ENCODE measurements at places on chromosomes 16 and 17.

DNA sequence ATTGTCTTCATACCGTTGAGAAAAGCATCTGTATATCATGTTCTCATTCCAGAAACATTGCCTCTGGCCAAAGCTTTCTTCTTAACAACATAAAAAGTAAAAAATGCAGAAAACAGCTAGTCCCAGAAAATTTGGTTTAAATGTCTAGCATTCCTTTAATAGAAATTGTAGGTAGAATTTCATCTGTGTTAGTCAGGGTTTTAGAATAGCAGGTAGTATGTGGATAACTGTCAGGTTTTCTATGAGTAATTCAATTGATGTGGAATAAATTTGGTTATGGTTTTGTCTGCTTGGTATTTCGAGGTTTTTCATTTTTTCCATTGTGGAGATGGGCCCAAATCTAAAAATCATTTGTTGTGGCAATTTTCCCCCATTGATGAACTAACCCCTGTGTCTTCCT, 616.7 kb downstream of the KCNJ2 start:
- DNase-seq: no peak

DNA sequence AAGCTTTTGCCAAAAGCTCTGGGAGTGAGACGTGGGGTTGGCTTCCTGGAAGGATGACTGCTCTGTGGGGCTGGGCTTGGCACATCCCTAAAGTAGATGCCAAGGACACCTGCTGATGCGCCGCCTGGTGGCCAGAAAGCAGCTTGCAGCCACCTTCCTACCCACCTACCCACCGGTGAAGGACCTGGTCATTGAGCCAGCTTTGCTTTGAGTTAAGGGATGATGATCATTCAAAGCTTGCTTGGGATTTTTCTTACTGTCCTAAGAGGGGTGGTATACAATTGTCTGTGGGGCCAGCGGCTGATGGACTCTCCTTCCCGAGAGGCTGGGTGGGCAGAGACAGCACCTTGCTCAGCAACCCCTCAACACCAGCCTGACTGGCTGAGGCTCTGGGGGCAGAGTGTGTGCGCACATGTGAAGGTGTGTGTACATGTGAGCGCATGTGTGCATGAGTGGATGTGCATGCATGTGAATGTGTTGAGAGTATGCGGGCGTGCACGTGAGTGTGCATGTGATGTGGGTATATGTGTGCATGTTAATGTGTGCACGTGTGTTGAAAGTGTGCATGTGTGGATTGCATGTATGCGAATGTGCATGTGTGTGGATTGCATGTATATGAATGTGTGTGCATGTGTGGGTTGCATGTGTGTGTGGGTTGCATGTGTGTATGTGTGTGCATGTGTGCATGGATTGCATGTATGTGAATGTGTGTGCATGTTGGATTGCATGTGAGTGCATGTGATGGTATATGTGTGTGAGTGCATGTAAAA, 18.6 kb downstream of the C1QTNF1 start:
- peak; percentile 56 for DNase-seq

DNA sequence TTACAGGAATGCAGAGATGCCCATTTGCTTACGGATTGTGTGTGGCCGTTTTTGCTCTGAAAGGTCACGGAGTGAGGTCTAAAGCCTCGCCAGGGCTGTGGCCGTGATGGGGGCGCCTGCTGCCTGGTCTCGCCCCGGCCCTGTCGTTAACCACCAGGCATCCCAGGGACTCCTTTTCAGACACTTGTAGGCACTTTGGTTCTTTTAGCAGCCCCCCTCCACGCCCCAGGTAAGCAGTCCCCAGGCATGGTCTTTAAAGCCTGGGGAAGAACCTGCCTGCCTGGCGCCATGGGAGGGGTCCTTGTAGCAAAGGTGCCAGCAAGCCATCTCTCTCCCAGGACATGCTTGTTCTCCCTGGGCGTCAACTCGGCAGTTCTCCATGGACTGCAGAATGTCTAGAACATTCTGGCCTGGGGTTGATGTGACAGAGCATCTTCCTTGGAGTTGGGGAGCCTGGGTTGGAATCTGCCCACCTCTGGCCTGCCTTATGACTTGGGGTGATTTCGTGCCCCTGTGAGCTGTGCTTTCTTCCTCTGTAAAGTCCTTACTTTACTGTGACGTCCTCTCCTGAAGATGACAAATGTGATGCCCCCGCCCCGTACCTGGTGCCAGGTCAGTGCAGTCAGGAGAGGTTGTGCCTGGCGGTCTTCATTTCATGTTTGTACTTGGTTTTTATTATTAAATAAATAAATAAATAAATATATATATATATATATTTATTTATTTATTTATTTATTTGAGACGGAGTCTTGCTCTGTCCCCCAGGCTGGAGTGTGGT, 5.4 kb downstream of the KCTD5 start:
- DNase-seq: no peak

DNA sequence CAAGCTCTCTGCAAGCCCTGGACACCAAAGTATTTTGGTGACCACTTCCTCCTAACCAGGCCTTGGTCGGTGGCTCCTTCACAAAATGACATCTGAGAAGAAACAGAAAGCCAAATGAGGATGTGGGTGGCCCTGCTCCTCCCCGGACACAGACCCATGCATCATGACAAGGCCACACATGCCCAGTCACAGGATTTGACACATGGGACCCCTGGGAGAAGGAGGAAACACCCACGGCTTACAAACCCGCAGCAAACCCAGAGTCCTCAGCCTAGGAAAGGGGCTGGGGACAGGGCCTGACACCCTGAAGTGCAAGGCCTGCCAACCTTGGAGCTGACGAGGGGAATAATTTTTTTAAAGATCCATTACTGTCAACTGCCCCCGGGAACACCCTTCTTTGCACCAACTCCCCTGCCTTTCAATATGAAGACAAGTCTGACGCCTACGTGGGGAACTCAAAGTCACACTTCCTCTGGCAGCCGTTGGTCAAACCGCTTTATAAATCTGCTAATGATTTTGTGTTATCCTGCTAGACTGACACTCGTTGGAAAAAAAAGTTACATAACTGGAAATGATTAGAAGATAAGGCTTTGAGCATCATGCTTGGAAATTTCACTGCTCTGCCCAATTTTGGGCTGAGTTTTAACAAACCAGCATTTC, 41.3 kb downstream of the GAS7 start:
- DNase-seq: no peak

- peak; percentile 36 for DNase-seq
Measured at GRCh38 chr17:17684906-17685774, 3.9 kb downstream of the RAI1 start.

Measured in fibroblast of skin of scalp (primary cell).